ENCODE measurements at places on chromosomes 3 and 15.

GRCh38 chr15:100918690-100919480 lies at the start of gene LRRK1:
TSS of gene LRRK1 (plus strand) at chr15:100919357. CDS start at chr15:100924633, 5,276 bp downstream.
- DNase-seq = no peak

DNA sequence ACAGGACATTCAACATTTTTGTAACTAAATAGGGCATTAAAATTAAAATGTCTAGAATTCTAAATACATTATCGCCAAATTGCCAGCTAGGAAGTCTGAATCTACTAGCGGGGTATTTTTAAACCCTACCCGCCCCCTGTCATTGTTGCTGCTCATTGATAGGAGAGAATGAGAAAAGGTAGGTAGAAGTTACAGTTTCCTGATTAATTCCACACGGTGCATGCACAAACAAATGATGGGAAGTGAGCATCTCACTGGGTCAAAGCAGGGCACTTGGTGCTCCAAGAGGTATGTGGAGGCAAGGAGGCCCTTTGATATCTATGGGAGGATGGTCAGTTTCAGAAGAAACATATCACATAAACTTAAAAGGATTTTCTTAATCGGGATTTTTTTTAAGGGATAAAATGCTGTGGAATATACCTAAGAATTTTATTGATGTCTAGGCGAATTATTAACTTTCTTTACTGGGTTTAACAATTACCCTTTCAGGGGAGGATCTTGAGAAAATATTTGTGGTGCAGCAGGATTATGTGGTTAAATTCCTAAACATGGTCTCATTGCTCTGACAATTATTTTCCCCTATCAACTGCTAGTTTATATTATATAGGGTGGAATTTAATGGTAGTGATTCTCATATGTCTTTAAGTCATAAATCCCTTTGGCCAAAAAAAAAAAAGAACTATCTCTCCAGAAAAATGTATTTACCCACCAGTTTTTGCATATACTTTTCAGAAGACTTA lies 236.0 kb upstream of the GOLGA6L4 start:
- DNase-seq = no peak

DNA sequence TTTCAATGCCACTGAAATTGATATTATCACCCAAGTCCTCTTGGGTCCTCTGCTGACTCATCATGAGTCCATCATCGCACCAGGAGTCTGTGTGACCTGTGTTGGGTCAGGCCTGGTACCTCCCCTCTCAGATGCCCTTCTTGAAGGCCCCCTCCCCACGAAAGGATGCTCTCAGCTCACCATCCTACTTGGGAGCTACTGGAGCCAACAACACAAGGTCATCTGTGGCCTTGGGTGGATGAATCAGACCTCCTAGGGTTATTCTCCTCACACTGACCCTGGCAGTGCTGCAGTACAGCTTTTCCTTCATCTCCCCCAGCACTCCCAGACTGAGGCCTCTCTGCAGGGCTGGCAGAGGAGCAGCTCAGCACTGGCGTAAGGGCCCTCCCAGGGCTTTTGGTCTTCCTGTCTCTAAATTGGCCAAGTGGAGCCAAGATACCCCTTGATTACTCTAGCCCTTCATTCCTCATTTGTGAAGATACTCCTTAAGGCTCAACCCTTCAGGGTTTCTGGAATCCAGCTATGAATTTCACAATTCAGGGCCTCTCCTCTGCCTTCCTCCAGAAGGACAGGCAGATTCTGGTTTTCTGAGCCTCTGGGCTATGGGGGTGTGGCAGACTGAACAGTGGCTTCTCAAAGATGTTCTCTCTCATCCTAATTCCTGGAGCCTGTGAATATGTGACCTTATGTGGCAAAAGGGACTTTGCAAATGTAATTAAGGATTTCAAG lies 80.7 kb upstream of the GSK3B start:
- no peak for DNase-seq

- DNase-seq = no peak
Measured at GRCh38 chr3:119681279-119681678, 4.1 kb upstream of the COX17 start.

GRCh38 chr3:115913069-115913686 lies 289.9 kb downstream of the GAP43 start:
- DNase-seq = no peak

DNA sequence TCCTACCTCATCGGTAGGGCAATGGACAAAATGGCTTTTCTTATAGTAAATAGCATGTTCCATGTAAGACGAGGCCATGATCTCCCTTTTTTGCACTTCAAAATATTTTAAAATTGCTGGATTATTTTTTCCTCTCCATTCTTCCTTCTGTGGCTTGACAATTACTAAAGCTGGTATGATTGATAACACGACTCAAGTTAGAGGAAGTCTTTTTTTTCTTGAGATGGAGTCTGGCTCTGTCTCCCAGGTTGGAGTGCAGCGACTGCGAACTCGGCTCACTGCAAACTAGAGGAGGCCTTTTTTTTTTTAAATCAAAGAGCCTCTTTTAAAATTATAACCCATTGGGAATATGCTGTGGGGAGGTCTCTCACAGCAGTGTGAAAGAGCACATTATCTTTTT lies 124.5 kb upstream of the TBL1XR1 start:
- DNase-seq = no peak

GRCh38 chr3:68306571-68306970 lies 625.8 kb downstream of the TAFA4 start:
- no peak for DNase-seq

DNA sequence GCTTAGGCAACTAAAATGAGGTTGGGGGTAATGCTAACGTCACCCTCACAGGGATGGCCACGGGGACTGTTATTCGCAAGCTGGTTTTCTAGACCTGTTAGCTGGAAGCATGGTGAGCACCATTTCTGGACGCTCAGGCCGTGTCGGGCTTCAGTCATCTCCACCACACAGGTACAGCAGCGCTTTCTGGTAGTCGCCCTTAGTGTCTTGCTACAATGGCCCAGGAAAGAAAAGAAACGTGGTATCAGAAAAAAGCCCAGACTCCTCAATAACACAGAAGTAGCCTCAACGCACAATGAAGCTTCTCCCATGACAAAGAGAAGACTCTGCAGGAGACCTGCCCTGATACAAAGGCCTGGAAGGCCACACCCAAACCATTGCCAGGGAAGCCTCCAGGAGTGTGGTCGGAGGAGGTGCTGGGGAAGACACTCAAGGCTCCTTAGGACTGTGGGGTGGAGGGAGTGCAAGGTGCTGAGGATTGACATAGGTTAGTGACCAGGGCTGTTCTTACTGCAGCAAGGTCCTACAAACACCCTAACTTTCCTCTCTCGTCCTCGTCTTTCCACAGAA lies 50.2 kb downstream of the ANXA2 start:
- no peak for DNase-seq

DNA sequence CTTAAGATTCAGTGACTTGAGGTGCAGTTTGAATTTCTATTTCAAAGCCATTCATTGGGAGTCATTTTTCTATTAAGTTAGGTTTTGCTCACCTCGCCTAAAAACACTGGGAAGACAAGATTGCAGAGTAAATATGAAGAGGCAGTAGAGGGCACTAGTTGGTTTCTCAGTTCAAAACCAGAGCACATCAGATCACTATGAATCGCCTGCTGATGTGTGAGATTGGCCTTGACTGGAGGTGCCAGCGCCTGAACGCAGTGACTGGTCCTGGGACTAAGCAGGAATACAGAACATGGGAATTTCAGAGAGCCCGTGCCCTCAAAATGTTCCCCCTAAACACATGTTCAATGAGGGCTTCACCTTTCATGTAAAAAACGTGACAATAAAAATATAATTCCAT lies 229.0 kb downstream of the ITPR1 start:
- DNase-seq = no peak

DNA sequence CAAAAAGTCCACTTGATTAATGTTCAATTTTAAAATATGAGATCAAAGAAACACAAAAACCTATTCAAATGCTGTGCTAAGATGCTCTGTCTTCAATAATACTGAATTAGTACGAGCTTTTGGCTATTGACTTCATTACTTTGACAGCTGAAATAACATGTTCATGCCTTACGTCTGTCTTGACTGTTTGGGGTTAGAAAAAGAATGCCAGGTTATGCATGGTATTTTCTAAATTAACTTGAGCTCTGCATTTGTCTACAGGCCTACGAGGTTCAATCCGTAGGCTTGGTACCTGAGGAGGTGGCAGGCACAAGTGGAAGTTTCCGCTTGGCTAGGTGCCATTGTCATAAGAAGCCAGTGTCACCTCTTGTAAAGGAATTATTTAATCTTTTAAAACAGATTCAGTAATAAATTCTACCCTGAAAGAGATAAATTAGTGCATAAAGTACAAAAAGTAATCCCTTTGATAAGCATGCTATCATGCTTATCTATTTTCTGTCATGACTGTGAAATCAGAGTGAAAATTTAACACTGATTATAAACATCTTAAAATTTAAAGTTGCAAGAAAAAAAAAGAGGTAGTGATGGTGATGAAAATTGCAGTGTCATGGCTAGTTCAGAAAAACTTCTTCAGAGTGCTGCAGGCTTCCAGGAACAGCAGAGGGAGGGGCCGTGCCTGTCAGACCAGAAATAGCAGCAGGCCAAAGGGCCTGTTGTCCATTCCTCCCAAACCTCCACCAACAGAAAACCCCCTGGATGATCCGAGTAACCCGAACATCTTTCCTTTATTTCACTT lies 115.7 kb downstream of the ARRDC4 start:
- DNase-seq = no peak

GRCh38 chr15:63481105-63481810 lies 23.1 kb upstream of the USP3 start:
- DNase-seq = no peak

DNA sequence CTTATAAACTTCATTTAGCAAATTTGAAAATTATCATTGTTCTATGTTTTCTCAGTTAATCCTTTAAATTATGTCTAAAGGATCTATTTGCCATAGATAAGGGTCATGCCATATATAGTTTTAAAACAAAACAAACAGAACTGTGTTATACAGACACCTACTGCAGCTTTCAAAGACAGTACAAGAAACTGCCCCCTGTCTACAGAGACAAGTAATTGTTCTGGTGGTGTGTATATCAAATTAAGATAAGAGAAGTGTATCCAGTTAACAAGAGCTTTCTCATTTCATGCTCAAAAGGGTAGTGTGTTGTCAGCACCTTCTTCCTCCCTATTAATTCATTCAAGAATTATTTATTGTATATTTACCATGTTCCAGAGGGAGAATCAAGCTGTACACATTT lies 201.2 kb downstream of the FMN1 start:
- no peak for DNase-seq

Measured in stimulated activated CD8-positive, alpha-beta memory T cell treated with anti-CD3 and anti-CD28 coated beads, Interleukin-2, amount 100 ng/mL, for 1 hour (primary cell).